HepG2 (cell line): ENCODE measurements at places on chromosomes 7 and 10. TPM values are rescaled to one million over a fixed set of nuclear protein-coding genes. Genes with fewer than 3 reads are reported as not detected.
A peak's percentile ranks its signal among the peaks of the same experiment; 100 is the strongest.

DNA sequence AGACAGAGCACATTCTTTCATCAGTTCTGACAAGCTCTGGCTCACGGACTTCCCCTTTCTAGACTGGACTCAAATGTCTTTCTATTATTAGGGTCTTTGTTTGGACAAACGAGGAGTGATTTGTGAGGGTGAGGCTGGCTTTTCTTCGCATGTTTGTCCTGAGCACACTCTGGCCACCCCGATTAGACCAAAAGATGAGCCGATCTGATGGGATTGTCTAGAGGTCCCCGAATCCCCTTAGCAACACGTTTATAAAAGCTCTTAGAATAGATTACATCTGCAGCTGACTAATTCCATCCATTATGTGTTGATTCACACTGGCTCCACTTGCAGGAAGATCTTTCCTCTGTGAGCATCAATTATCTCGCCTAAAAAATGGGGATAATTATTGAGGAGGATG is 675.4 kb upstream of the AUTS2 start:
- no peaks in the 10 kb centered on the region for H3K4me1 ChIP-seq
- DNase-seq, result no peak
- no peaks in the 10 kb centered on the region for H3K36me3 ChIP-seq
- no peak overlapping the region for H3K27ac ChIP-seq
- no peak overlapping the region for H3K4me3 ChIP-seq

DNA sequence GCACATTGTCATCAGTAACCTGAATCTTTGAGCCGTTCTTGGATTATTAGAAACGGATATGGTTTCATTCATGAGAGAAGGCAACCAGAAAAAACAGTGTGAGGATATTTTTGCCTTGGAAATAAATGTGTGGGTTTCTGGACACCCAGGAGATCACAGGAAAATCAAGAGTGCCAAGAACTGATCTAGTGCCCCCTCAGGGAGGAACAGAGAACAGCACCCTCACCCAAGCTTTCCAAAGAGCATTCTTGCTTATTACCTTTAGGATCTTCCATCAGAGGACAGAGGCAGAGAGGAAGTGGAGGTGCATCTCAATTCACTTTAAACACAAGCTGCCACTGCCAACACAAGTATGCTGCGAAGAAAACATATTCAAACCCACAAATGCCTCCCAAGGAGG is 851.5 kb upstream of the COBL start:
- H3K36me3 ChIP-seq, result no peaks in the 10 kb centered on the region
- DNase-seq, result peak; percentile 11
- no peaks in the 10 kb centered on the region for H3K4me1 ChIP-seq
- no peak overlapping the region for H3K27ac ChIP-seq
- H3K4me3 ChIP-seq, result no peak overlapping the region

GRCh38 chr7:155930061-155930460 is 117.8 kb upstream of the SHH start:
- no peaks in the 10 kb centered on the region for H3K4me1 ChIP-seq
- no peak overlapping the region for H3K4me3 ChIP-seq
- H3K27me3 ChIP-seq, result peaks cover 7% of the 10 kb centered on the region
- H3K27ac ChIP-seq, result no peak overlapping the region
- no peaks in the 10 kb centered on the region for H3K36me3 ChIP-seq

DNA sequence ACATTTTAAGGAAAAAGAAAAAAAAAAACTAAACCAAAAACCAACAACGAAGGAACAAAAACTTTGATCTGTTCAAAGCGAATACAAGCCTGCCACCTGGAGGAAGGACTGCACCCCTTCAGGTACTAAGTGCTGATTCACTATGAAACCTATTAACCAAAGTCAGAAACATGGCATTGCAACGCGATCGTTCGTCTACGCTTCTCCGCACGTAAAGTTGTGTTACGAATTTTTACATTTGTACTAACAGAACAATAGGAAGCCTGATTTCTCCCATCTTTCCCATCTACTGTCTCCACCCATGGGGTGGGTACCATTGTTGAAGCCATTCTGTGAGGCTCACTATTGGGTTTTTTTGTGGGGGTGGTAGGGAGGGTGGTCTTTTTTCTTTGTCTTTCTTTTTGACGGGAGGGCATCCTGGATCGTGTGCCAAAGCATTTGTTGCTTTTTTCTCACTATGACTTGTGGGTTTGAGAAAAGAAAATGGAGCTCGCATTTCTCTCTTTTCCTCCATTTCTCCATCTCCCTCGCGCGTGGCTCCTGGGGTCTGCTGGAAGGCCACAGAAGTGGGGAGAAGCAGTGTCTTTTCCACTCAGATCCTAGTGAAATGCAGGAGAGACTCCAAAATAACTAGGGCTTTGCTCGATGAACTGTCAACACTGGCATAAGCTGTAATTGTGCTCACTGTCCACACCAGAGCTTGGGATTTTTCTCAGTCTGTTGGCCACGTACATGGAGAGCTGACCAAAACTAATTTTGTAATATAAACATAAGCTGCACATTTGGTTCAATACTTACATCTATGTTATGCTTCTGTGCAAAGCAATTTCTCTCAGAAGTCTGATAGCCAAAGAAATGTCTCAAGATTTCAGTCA is 100.9 kb upstream of the YAE1 start:
- no peaks in the 10 kb centered on the region for H3K27me3 ChIP-seq
- DNase-seq, result peak; percentile 62
- no peak overlapping the region for H3K27ac ChIP-seq
- no peak overlapping the region for H3K4me3 ChIP-seq

- H3K27me3 ChIP-seq, result no peaks in the 10 kb centered on the region; the same call in none of the 2 replicates
- H3K36me3 ChIP-seq, result no peaks in the 10 kb centered on the region
- H3K4me1 ChIP-seq, result peaks cover 6% of the 10 kb centered on the region; the same call in 1 of the 2 replicates
- no peak overlapping the region for H3K27ac ChIP-seq
- no peak for DNase-seq
Observed at GRCh38 chr10:86224354-86225102, 142.1 kb downstream of the GRID1 start.

- H3K4me1 ChIP-seq, result no peaks in the 10 kb centered on the region
- peaks cover 4% of the 10 kb centered on the region for H3K27me3 ChIP-seq
- no peak overlapping the region for H3K27ac ChIP-seq
- no peaks in the 10 kb centered on the region for H3K36me3 ChIP-seq
- DNase-seq, result no peak
Observed at GRCh38 chr10:100634034-100634433, 98.3 kb downstream of the HIF1AN start.

DNA sequence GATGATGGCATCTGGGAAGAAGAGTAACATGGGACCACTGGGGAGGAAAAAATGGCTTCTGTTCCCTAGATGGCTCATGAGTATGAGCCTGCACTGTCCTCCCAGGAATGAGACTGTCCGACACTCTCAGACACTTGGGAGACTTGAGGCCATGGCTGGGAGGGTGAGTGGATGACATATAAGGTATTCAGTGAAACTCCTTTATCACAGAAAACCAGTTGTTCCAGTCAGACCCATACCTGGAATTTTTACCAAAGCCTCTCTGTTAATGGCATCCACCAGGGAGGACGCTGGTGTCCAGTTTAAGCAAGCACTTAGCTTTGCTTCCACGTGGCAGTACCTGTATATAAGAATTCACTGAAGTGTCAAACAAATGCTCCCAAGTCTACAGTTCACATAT is 116.7 kb upstream of the C10orf90 start:
- H3K27me3 ChIP-seq, result peaks cover 10% of the 10 kb centered on the region; the same call in 1 of the 3 replicates
- no peaks in the 10 kb centered on the region for H3K4me1 ChIP-seq
- H3K4me3 ChIP-seq, result no peak overlapping the region
- no peaks in the 10 kb centered on the region for H3K36me3 ChIP-seq

DNA sequence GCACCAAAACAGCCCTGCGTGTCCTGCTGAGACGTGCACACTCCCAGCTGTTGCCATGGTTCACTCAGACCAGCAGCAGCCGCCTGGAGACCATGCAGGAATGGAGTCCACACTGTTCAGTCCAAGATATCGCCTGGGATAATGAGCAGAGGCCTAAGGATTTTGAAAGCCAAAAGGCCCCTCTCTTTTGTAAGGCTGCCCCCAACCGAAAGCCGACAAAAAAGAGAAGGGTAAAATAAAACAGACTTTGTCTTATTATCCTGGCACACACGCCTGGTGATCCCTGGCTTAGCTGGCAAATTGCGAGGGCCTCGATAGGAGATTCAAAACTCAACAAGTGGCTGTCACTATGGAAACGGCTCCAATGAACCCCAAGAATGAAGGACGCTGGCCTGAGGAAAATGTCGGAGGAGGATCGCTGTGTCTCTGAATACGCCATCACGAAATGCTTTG is 263.6 kb downstream of the SKIDA1 start:
- H3K4me1 ChIP-seq, result no peaks in the 10 kb centered on the region
- no peaks in the 10 kb centered on the region for H3K36me3 ChIP-seq
- H3K4me3 ChIP-seq, result no peak overlapping the region
- DNase-seq, result no peak
- no peak overlapping the region for H3K27ac ChIP-seq
- no peaks in the 10 kb centered on the region for H3K27me3 ChIP-seq

GRCh38 chr7:31478721-31479120 is 35.2 kb upstream of the ITPRID1 start:
- H3K27ac ChIP-seq, result no peak overlapping the region
- H3K27me3 ChIP-seq, result no peaks in the 10 kb centered on the region; the same call in 1 of the 2 replicates
- H3K4me3 ChIP-seq, result no peak overlapping the region

GRCh38 chr7:47552621-47553020 is 29.3 kb downstream of the TNS3 start:
- DNase-seq, result no peak
- peaks cover 47% of the 10 kb centered on the region for H3K4me1 ChIP-seq
- no peak overlapping the region for H3K27ac ChIP-seq

DNA sequence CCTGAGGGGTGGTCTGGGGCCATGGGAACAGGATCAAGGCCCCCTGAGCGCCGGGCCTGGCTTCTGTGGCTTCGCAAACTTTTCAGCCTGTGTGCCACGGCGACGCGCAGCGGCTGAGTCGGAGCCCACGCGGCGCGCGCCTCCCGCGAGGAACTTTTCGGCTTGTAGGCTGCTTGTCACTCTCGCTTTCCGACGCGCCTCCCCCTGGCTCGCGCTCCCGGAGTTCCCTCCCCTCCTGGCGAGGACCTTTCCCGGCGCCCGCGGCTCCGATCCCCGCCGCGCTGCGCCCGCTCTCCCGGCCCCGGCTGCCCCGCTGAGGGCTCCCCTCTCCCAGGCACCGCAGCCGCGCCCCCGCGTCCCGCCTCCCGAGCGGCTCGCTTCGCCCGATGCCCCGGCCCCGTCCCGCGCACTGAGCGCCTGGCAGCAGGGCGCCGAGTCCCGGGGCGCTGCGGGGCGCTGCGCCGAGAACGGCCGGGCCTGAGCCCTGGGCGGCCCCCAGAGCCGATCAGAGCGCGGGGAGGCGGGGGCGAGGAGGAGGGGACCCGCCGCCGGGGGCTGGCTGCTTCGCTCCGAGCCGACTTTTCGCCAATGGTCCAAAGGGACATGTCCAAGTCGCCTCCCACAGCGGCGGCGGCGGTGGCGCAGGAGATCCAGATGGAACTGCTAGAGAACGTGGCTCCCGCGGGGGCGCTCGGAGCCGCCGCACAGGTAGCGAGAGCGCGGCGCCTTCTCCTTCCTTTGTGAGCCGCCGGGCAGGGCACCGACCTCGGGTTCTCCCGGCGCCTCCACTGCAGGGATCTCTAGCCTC is at the start of gene CACNB2:
Gene CACNB2 (plus strand): TSS at position 276 of the 808 bp plus-strand sequence.
- no peaks in the 10 kb centered on the region for H3K36me3 ChIP-seq
- H3K4me1 ChIP-seq, result no peaks in the 10 kb centered on the region
- peak within 1 kb of the TSS; percentile 43; the same call in 1 of the 2 replicates for H3K4me3 ChIP-seq
- peaks cover 23% of the 10 kb centered on the region; the same call in 2 of the 3 replicates for H3K27me3 ChIP-seq

GRCh38 chr7:72310301-72310700 is 101.8 kb downstream of the CALN1 start:
- H3K27me3 ChIP-seq, result peaks cover 5% of the 10 kb centered on the region; the same call in 1 of the 3 replicates
- H3K27ac ChIP-seq, result no peak overlapping the region
- H3K4me3 ChIP-seq, result no peak overlapping the region
- no peaks in the 10 kb centered on the region for H3K36me3 ChIP-seq
- H3K4me1 ChIP-seq, result no peaks in the 10 kb centered on the region

GRCh38 chr7:16083931-16084330 is 337.4 kb downstream of the CRPPA start:
- DNase-seq, result no peak
- H3K27me3 ChIP-seq, result no peaks in the 10 kb centered on the region
- no peak overlapping the region for H3K27ac ChIP-seq
- H3K4me3 ChIP-seq, result no peak overlapping the region
- H3K36me3 ChIP-seq, result no peaks in the 10 kb centered on the region

DNA sequence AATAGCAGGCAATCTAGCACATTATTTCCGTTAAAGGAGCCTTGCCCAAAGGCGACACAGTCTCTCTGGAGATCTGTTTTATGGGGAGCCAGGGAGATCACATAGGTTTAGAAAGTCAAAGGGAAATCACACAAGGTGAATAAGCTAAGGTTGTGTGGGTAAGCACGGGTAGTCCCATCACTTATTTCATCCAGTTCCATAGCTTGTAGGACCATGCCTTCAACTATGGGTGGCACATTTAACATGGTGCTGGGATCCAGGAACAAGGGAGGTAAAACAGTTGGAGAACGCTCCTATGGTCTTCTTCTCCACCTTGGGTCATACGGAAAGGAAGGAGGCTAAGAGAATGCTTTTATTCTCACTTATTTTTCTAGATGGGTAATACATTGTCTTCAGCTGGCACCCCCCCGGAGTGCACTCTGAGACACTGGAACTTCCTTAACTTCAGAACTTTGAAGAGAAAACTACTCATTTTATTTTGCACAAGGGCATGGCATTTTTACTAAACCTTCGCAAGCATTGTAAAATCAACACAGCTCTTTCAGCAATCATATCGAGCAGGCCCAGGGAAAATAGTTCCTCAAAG is 435.4 kb downstream of the KIF20B start:
- no peak overlapping the region for H3K4me3 ChIP-seq
- H3K4me1 ChIP-seq, result no peaks in the 10 kb centered on the region
- no peaks in the 10 kb centered on the region for H3K27me3 ChIP-seq
- H3K27ac ChIP-seq, result no peak overlapping the region
- no peaks in the 10 kb centered on the region for H3K36me3 ChIP-seq

- no peak overlapping the region for H3K27ac ChIP-seq
- no peak for DNase-seq
- peaks cover 27% of the 10 kb centered on the region for H3K4me1 ChIP-seq
- no peak overlapping the region for H3K4me3 ChIP-seq
- no peaks in the 10 kb centered on the region for H3K27me3 ChIP-seq
- H3K36me3 ChIP-seq, result no peaks in the 10 kb centered on the region
Observed at GRCh38 chr10:20272608-20273007, 456.4 kb downstream of the PLXDC2 start.

DNA sequence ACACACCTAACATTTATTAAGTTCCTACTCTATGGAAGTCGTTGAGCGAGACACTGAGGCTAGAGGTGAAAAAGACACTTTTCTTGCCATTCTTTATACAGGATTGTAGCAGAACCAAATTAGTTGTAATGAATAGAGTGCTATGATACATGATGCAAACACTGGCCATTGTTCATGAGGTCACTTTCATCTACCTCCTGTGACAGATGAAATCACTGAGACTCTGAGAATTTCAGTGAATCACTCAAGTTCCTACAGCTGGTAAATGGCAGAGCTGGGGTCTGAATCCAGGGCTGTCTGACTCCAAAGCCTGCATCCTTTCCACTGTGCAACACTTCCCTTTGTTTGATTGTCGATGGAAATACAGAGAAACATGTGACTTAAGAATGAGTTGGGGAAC is 657.6 kb downstream of the LRMDA start:
- peaks cover 54% of the 10 kb centered on the region for H3K4me1 ChIP-seq
- H3K4me3 ChIP-seq, result no peak overlapping the region
- H3K27ac ChIP-seq, result no peak overlapping the region
- DNase-seq, result no peak
- no peaks in the 10 kb centered on the region for H3K27me3 ChIP-seq

Gene FEZF1
- not detected in 2 replicates for total RNA-seq

Gene MOGAT3
- total RNA-seq, result 5.5 and 22.5 TPM in 2 replicates

Gene UPK3BL2
- total RNA-seq, result 0.79 and 2.4 TPM in 2 replicates

Gene HOXA1
- 0.20 TPM in 1 of 2 replicates, not detected in the other for total RNA-seq

Gene TAS2R5
- total RNA-seq, result 0.65 and 1.7 TPM in 2 replicates

Gene SRPK2
- 22.3 and 31.5 TPM in 2 replicates for total RNA-seq
